Melanocyte of skin (primary cell): ENCODE measurements at places on chromosomes 1 and 21. TPM values are rescaled to one million over a fixed set of nuclear protein-coding genes. Genes with fewer than 3 reads are reported as not detected.

The HHIPL2 gene
- under 0.01 TPM in 2 replicates for total RNA-seq

The MAP3K21 gene
- 0.69 and 0.73 TPM in 2 replicates for total RNA-seq

The PERM1 gene
- not detected in 2 replicates for total RNA-seq

The RNF186 gene
- total RNA-seq, result not detected in 2 replicates

The GABPB2 gene
- total RNA-seq, result 7.9 and 10.9 TPM in 2 replicates

The KANK4 gene
- total RNA-seq, result not detected in 2 replicates

The HOOK1 gene
- under 0.01 TPM in 2 replicates for total RNA-seq

The CPTP gene
- total RNA-seq, result 15.6 and 20.0 TPM in 2 replicates

The ENAH gene
- total RNA-seq, result 32.7 and 66.5 TPM in 2 replicates

The HEYL gene
- total RNA-seq, result 0.36 TPM in 1 of 2 replicates, not detected in the other

The PKP1 gene
- total RNA-seq, result 1.00 and 2.0 TPM in 2 replicates

The AGMAT gene
- 1.1 and 1.4 TPM in 2 replicates for total RNA-seq

The HES2 gene
- total RNA-seq, result not detected in 2 replicates

The PTPRU gene
- 28.6 and 32.7 TPM in 2 replicates for total RNA-seq

The TESK2 gene
- total RNA-seq, result 13.1 and 18.2 TPM in 2 replicates

The TMEM125 gene
- not detected in 2 replicates for total RNA-seq

The KIF21B gene
- total RNA-seq, result under 0.01 and 0.33 TPM in 2 replicates

The LCE3D gene
- not detected in 2 replicates for total RNA-seq

The SLC45A1 gene
- not detected in 2 replicates for total RNA-seq

The SYT6 gene
- total RNA-seq, result under 0.01 and 0.31 TPM in 2 replicates

The KRTAP19-3 gene
- not detected in 2 replicates for total RNA-seq

The TINAGL1 gene
- not detected in 2 replicates for total RNA-seq

The CLIC6 gene
- under 0.01 TPM in 1 of 2 replicates, not detected in the other for total RNA-seq

The TMEM167B gene
- total RNA-seq, result 10.0 and 11.0 TPM in 2 replicates

The ACBD6 gene
- 37.2 and 62.2 TPM in 2 replicates for total RNA-seq

The PRDX6 gene
- total RNA-seq, result 126 and 151 TPM in 2 replicates

The UROD gene
- 137 and 207 TPM in 2 replicates for total RNA-seq

The TNFRSF9 gene
- total RNA-seq, result not detected in 2 replicates

The TSNAX gene
- 96.6 and 121 TPM in 2 replicates for total RNA-seq

The CFHR4 gene
- total RNA-seq, result not detected in 2 replicates

The LPAR3 gene
- 9.7 and 16.0 TPM in 2 replicates for total RNA-seq

The ANXA9 gene
- 0.36 TPM in 1 of 2 replicates, not detected in the other for total RNA-seq

The PLEKHN1 gene
- not detected in 2 replicates for total RNA-seq

The KCNAB2 gene
- 212 and 278 TPM in 2 replicates for total RNA-seq

The PODN gene
- total RNA-seq, result 0.15 TPM in 1 of 2 replicates, not detected in the other

The PRELP gene
- total RNA-seq, result 0.34 and 0.36 TPM in 2 replicates

The KRTAP6-3 gene
- total RNA-seq, result not detected in 2 replicates

The GRHL3 gene
- total RNA-seq, result not detected in 2 replicates

The DHDDS gene
- 54.8 and 59.6 TPM in 2 replicates for total RNA-seq

The KAZN gene
- 14.8 and 18.2 TPM in 2 replicates for total RNA-seq

The OR2T35 gene
- not detected in 2 replicates for total RNA-seq

The OR6K3 gene
- total RNA-seq, result not detected in 2 replicates

The DMBX1 gene
- under 0.01 TPM in 1 of 2 replicates, not detected in the other for total RNA-seq

The LIPI gene
- not detected in 2 replicates for total RNA-seq

The OTUD3 gene
- 3.3 and 4.6 TPM in 2 replicates for total RNA-seq

The SPRR1B gene
- not detected in 2 replicates for total RNA-seq

The GMEB1 gene
- total RNA-seq, result 7.0 and 12.0 TPM in 2 replicates

The KCNQ4 gene
- under 0.01 and 0.36 TPM in 2 replicates for total RNA-seq
